ENCODE measurements at places on chromosomes 2 and 18.

DNA sequence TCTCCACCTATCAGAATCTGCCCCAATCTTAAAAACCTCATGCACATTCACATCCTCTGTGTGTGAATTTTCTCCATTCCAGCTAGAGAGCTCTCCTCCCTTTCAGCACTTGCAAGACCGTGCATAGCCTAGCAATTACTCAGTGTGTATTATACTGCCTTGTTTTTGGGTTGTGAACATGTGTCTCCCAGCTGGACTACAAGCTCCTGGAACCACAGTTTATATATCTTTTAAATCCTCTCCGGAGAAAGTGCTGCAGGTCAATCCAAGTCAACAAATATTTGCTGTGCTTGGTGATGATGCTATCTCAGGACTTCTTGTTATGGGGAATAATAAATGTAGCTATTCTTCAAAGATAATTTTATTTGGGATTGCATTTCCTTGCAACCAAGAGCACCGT lies 58.2 kb upstream of the MEX3C start:
- DNase-seq: no peak

GRCh38 chr2:37415128-37415820 lies 70.8 kb downstream of the QPCT start:
- DNase-seq: no peak

DNA sequence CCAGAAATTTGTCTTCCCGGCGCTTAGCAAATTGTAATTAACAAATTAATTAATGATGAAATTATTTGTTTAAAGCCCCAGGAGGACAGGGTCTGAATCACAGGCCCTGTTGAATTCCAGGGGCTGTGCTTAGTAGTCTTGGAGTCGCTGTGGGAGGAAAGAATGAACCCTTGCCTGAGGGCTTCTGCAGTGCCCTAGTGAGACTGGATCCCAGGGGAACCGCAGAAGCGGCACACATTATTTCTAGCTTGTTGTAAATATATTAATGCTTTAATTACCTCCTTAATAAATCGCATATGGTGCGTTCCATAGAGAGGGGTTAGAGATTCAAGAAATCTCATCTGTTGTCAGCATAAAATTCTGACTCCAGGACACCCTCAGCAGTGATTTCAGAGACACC lies 235.4 kb downstream of the CELF4 start:
- no peak for DNase-seq

DNA sequence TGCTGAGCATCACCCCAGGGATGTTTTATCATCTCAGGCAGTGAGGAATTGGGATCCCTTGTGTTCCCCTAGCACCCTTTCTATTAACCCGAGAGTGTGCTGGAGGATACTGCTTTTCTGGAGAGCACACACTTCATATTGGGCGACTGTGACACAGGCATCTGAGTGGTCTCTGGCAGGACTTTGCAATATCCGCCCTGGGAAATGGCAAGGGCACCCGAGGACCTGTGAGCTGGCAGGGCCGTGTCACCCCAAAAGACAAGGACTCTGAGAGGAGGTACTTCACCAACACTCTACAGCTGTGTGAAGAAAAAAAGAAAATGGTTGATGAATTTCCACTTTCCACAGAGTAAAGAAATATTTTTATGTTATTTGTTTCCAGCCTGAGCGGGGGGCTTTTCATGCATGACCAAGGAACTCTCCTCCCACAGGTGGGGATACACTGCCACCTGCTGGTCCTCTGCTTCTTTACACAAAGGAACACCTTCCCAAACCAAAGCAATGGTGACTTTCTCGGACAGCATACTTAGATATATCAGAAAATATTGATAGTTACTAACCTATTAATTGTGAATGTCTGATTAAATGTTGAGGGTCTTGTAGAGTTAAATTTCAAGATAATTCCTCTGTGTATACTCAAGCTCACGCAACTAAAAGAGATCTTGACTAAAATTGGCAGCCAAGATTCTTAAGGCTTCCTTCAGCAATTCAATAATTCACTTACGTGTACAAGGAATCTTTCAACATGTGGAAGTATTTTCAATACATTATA lies 45.9 kb upstream of the REG3G start:
- DNase-seq: no peak

DNA sequence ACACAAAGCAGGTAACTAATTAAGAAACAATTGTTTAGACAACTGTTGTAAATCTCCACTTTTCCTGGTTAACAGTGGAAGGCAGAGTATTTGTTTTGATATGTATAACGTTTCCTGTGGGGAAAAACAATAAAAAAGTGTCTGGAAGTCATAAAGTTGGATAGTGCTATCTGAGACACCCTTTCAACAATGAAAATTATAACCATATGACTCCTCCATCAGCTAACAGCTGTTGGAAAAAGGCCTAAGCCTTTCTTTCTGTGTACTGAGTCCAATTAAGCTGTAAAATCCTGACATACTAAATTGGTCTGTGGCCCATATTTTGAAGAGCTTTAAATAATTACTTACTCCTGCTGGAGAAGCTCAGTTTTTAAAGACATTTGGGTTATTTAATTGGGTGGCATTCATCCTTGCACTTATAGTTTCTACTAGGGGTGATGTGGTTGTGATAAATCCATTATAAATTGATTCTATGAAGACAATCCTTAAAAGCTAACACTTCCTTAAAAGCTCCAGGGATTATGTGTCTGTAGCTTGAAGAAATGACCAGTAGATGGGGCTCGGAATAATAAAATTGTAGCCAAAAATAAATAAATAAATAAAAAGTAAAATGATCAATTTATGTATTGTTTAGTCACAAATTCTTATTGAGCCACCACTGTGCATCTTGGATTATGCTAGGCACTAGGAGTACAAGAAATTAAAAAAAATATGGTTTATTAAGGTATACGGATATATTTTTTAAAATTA lies 698.1 kb upstream of the NXPH2 start:
- no peak for DNase-seq

DNA sequence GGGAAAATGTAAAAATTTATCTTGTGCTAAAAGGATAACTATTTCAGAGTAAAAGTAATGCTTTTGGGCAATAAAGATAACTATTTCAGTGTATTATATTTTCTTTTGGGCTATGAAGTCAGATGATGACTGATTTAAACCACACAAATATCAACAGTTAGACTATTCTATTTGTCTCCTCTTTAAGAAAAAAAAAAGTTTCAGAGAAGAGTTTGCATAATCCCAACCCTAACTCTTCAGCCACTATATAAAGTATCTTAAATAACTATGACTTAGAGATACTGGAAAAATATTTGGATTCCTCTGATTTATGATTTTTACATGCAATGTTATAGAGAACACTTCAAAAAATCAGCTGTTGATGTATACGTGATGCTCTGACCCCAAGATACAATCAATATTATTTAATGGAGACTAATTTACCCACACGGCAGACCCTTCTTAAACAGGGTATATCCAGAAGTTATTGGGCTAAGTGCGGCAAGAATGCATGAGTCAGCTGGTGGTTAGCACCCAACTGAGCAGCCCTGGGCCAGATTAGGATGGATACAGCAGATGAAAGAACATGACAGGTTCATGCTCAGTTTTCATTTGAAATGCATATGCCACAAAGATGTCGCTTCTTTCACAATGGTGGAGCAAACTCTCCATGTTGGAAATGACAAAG lies 279.0 kb downstream of the AFF3 start:
- no peak for DNase-seq

- DNase-seq: no peak
These were observed 42.6 kb downstream of the NFATC1 start for GRCh38 chr18:79438089-79438897.

DNA sequence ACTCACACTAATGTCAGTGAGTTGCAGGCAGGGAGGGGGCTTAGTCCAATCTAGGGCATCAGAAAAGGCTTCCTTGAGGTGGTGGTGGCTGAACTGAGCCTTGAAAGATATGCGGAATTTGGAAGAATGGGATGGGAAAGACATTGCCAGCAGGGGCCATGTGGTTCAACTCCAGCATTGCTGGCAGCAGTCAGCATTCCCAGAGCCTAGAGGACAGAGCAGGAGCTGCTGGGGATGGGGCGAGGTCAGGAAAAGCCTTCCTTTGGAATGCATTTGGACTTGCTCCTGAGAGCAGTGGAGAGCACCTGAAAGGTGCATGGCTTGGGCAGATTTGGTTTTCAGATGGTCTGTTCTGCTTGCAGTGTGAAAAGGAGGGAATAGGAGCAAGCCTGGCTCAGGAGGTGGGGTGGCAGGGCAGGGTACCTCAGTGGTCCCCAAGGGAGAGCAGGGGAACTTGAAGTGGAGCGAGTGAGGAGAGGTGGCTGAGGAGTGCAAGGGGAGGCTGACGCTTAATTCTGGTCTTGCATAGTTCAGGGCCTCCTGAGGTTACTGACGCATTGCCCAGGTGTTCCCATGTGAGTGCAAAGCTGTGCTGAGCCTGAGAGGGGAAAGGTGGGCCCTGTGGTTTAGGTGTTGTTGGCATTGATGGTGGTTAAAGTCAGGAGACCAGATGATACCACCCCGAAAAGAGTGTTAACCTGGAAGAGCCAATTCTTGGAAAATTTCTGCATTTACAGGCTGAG lies 112.1 kb upstream of the MGAT5 start:
- no peak for DNase-seq

DNA sequence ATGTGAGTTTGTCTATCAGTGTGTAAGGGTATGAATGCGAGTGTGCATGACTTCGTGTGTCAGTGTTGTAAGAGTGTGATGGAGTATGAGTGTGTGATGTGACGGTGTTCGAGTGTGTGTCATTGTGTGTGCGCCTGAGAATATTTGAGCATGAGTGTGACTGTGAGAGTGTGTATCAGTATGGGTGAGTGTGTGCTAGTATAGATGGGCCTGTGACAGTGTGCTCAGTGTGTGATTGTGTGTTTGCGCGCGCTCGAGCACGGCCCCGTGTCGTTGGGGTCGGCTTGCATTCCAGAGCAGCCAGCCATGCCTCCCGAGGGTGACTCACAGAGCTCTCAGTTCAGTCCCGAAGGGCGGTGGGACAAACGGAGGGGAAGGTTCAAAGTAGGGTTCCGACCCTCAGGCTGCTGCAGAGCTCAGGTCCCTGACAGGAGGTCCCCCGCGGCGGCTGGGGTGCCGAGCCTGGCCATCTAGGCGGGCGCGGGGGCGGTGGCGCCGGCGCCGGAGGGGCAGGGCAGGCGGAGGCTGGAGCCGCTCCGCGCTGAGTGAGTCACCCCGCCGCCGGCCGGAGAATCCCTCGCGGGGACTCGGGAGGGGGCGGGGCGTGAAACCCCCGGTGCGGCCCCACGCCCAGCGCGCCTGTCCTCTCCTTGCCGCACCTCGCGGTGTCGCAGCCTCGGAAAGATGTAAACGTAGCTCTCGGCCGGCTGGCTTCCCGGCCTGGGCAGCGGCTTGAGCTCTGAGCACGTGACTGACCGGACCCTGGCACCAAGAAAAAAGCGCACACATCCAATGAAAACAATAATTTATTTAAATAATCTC lies 3.8 kb downstream of the DLX2 start:
- DNase-seq: no peak

- DNase-seq: no peak
These were observed 5.5 kb upstream of the TSPYL6 start for GRCh38 chr2:54261537-54261936.

- DNase-seq: no peak
These were observed 92.4 kb downstream of the RHOB start for GRCh38 chr2:20539133-20539719.

DNA sequence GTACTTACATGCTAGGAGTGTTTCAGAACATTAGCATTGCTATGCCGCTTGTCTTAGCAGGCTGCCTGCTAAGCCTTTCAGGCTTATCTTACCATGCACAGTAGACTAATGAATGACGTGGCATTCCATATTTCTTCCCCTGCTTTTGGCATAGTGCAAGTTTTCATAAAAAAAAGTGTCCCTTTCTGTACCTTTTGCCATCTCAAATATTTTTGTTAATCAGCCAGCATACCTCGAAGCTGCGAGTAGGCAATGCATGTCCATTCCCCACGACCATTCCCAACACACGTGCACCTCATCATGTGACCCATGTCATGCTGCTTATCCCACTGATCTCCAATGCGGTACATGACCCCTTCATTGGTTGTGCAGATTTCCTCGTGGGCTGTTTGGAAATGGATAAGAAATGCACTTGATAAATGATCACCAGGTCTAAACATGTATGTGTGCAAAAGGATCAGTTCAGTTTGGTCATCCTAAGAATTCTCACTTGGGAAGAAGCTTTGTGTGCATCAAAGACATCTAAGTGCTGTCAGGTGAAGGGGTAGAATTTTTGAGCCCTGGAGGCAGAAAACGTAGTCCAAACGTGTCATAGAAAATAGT lies 13.9 kb downstream of the FN1 start:
- DNase-seq: no peak

- DNase-seq: no peak
These were observed 341.2 kb downstream of the ZNF521 start for GRCh38 chr18:25010623-25011374.

DNA sequence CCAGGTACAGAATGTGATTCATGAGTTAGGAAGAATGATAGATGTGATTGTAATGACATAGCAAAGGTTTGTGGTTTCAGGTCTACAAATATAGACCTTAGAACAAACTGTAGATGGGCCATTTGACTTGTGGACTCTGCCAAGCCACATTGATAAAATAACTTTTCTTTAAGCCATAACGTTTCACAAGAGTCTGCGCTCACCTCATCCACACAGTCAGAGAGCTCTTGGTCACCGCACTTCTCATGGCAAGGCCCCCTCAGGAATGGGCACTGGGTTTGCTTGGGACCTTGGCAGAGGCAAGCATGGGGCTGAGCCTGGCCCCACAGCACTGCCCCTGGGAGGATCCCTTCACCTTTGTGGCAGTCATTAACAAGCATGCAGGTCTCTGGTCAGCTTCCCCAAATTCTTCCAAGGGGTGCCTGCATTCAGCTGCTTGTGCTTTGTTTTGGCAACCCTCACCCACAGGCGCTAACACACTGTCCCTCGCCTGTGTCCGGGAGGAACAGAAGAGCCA lies 14.0 kb downstream of the ARMC9 start:
- no peak for DNase-seq

DNA sequence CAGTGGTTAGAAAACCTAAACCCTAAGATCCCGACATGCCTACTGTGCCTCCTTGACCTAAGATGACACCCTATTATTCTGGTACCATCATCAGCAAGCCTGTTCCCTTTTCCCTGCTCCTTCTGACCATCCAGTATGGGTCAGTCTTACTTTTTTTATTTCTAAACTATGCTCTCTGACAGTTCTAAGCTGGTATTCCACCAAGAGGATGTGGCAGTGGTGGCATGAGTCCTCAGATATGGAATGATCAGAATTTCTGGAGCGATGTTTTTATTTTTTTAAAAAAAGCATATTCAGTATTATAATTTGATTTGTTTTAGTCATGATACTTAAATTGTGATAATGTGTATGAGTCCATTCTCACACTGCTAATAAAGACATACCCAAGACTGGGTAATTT lies 145.9 kb upstream of the LHCGR start:
- no peak for DNase-seq

GRCh38 chr2:44549856-44550255 lies 188.1 kb downstream of the CAMKMT start:
- no peak for DNase-seq

DNA sequence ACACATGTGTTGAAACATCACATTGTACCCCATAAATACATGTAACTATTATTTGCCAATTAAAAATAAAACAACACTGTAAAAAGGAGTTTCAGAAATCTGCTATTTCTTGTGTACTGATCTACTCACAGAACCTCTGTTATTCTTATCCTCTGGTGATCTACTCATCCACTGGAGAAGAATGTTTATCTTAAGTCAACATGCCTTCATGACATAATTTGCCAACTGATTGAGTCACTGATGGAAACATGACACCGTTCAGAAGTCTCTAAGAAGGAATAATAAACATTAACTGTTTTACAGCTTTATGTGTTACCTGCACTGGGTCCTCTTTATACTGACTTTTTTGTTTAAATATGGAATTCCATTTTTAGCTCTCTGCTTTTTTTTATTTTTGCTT lies 555.2 kb downstream of the DCDC2C start:
- DNase-seq: no peak
